Astrocyte of the cerebellum (primary cell): ENCODE measurements at places on chromosomes 3 and 15.

DNA sequence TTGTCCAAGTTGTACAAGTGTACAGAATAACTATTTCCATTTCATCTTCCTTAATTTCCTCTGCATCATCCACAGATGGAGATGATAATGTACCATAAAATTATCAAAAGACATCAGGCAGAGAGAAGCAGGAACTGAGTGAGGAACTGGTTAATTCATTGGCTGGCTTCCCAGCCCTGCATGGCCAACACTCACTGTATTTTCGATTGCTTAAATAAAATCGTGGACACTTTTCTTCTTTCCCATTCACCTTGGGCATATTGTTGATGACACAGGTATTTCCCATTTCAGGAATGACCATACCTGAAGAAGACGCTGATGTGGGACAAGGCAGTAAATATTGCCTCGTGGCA is 144.2 kb upstream of the ABHD17C start:
- DNase-seq = no peak

GRCh38 chr15:58390655-58391054 is 41.1 kb upstream of the LIPC start:
- no peak for DNase-seq

DNA sequence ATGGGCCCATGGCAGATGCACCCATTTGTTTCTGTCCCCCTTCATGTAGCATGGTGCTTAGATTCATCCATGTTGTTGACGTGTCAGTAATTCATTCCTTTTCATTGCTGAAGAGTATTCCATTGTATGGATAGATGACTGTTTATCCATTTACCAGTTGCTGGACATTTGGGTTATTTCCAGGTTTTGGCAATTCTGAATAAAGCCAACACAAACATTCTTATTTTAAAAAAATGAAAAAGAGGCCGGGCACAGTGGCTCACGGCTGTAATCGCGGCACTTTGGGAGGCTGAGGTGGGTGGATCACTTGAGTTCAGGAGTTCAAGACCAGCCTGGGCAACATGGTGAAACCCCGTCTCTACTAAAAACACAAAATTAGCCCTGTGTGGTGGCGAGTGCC is 18.7 kb upstream of the TATDN2 start:
- no peak for DNase-seq

DNA sequence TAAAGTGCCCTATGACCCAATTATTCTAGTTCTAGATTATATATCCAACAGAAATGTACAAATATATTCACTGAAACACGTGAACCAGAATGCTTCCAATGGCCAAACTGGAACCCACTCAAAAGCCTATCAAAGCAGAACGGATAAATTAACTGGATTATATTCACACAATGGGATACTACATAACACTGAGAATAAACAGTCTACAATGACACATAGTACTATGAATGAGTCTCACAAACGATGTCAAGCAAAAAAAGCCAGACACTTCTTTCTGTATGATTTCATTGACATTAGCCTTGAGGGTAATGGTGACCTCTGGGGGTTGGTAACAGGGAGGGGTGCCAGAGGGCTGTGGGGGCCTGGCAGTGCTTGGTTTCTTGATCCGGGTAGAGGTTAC is 50.9 kb upstream of the HACD2 start:
- DNase-seq = peak; percentile 28

GRCh38 chr3:66472313-66473134 is 28.3 kb downstream of the LRIG1 start:
- DNase-seq = no peak
